Pericardium fibroblast (primary cell): ENCODE measurements at places on chromosomes 1 and 21. TPM values are rescaled to one million over a fixed set of nuclear protein-coding genes. Genes with fewer than 3 reads are reported as not detected.

Gene RHEX
- total RNA-seq: not detected in 2 replicates

Gene PGD
- total RNA-seq: 138 and 245 TPM in 2 replicates

Gene TMPRSS15
- total RNA-seq: not detected in 2 replicates

Gene FCRL5
- not detected in 2 replicates for total RNA-seq

Gene SMPDL3B
- not detected in 2 replicates for total RNA-seq

Gene NMNAT1
- 9.0 and 11.6 TPM in 2 replicates for total RNA-seq

Gene DNM3
- total RNA-seq: under 0.01 and 0.43 TPM in 2 replicates

Gene ROR1
- total RNA-seq: 85.4 and 93.1 TPM in 2 replicates

Gene USP24
- 11.2 and 12.3 TPM in 2 replicates for total RNA-seq

Gene FAAH
- 0.43 and 2.1 TPM in 2 replicates for total RNA-seq

Gene WRAP73
- total RNA-seq: 8.2 and 17.3 TPM in 2 replicates

Gene ALG14
- total RNA-seq: 0.93 and 0.94 TPM in 2 replicates

Gene SRRM1
- total RNA-seq: 24.2 and 25.1 TPM in 2 replicates

Gene TNFSF18
- total RNA-seq: 1.2 TPM in 1 of 2 replicates, not detected in the other

Gene LRRC8B
- total RNA-seq: 0.58 and 1.4 TPM in 2 replicates

Gene KIF26B
- 11.6 and 12.4 TPM in 2 replicates for total RNA-seq

Gene F13B
- not detected in 2 replicates for total RNA-seq

Gene KRTAP19-1
- not detected in 2 replicates for total RNA-seq

Gene USP48
- total RNA-seq: 20.3 and 24.6 TPM in 2 replicates

Gene CYP4X1
- 1.4 and 2.9 TPM in 2 replicates for total RNA-seq

Gene SHISAL2A
- 1.6 TPM in 1 of 2 replicates, not detected in the other for total RNA-seq

Gene MT1HL1
- total RNA-seq: not detected in 2 replicates

Gene PLEKHA6
- 1.0 and 2.7 TPM in 2 replicates for total RNA-seq
